ENCODE measurements at places on chromosomes 4 and X. TPM values are rescaled to one million over a fixed set of nuclear protein-coding genes. Genes with fewer than 3 reads are reported as not detected.

DNA sequence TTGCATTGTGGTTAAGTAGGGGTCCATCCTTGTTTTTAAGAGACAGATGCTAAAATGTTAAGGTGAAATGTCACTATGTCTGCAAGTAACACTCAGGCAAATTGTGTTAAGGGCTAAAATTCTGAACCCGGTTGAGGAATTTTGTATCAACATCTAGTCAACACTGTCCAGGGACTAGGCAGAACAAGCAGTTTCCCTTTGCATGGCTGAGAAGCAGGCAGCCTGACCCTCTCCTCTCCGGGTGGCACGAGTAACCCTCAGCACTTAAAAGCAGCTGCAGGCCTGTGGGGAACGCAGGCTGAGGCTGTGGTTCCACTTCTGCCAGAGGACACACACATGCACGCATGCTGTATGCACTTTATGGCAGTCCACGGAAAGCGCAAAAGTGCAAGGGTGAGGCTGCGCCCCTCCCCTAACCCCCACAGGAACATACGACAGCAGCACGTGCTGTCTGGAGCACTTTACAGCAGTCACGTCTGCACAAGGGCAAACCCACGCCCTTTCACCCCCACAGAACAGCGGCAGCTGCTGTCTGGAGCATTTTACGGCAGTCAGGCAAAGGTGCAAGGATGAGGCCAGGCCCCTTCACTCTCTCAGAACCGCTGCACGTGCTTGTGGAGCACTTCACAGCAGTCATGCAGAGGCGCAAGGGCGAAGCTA, 619 bp upstream of the MPC1L start:
- no peak for DNase-seq

GRCh38 chr4:1004557-1005485, 6.6 kb upstream of the FGFRL1 start:
- DNase-seq, result no peak

DNA sequence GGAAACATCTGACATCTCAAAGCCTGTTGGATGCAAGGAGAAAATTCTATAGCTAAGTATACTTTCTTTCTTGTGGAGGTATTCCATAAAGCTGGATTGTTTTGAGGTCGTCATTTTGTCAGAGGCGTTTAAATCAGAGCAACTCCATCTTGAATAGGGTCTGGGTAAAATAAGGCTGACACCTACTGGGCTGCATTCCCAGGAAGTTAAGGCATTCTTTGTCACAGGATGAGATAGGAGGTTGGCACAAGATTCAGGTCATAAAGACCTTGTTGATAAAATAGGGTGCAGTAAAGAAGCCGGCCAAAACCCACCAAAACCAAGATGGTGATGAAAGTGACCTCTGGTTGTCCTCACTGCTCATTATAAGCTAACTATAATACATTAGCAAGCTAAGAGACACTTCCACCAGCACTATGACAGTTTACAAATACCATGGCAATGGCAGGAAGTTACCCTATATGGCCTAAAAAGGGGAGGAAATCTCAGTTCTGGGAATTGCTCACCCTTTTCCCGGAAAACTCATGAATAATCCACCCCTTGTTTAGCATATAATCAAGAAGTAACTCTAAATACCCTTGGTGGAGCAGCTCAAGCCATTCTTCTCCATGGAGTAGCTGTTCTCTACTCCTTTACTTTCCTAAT, 11.9 kb downstream of the HSD17B13 start:
- no peak for DNase-seq

GRCh38 chr4:142683997-142684396, 162.1 kb downstream of the INPP4B start:
- DNase-seq, result no peak

The HGFAC gene
- 1.3 TPM for polyA plus RNA-seq

The ARHGAP36 gene
- polyA plus RNA-seq, result 0.13 TPM

DNA sequence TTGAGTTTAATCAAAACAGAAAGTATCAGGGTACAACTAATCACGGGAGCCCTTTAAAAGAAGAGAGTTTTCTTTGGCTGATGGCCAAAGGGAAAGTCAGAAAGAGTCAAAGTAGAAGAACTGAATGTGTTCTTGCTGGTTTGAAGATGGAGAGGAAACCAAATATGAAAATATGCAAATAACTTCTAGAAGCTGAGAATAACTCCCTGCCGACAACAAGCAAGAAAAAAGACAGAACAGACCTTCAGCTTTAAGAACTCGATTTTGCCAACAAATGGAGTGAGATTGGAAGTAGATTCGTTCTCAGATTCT, 903.8 kb downstream of the STIM2 start:
- no peak for DNase-seq

The ALB gene
- polyA plus RNA-seq, result 2.2 TPM

The PDGFRA gene
- 170 TPM for polyA plus RNA-seq

The TLL1 gene
- polyA plus RNA-seq, result 2.1 TPM

- DNase-seq, result no peak
Measured at GRCh38 chr4:2963966-2964471, 648 bp downstream of the GRK4 start.

DNA sequence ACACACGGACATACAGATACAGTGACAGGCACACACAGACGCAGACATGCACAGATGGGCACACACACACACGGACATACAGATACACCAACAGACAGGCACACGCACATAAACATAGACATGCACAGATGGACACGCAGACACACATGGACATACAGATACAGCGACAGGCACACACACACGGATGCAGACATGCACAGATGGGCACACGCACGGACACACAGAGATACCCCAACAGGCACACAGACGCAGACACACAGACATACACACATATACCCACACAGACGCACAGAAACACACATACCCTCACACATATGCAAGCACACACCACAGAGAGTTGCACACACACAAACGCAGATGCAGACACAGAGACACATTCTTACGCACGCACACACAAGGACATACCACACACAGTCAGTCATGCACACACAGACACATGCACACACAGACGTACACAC, 24.4 kb upstream of the SLC25A6 start:
- no peak for DNase-seq

DNA sequence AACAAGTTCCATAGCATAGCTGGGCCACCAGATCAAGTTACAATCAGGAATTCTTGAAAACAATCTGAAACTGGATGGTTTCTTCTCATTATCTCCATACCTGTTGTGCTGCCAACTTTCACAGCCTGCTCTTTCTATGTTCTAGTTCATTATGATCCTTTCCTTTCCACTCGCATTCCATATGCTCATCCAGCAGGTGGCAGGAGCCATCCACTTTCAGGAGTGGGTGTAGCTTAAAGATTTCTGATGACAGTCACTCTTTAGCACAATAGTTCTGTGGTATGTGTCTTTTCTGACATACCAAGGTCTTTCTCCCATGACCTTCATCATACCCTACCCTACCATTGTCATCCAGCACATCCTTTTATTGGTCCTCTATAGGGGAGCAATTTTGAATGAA, 46.4 kb downstream of the PAGE2 start:
- no peak for DNase-seq

The PDLIM3 gene
- polyA plus RNA-seq, result 3.6 TPM

The SERTM2 gene
- polyA plus RNA-seq, result not detected

GRCh38 chr4:73230865-73231517, 27.6 kb downstream of the ANKRD17 start:
- DNase-seq, result no peak

- DNase-seq, result no peak
Measured at GRCh38 chr4:30811296-30811695, 91.1 kb downstream of the PCDH7 start.

DNA sequence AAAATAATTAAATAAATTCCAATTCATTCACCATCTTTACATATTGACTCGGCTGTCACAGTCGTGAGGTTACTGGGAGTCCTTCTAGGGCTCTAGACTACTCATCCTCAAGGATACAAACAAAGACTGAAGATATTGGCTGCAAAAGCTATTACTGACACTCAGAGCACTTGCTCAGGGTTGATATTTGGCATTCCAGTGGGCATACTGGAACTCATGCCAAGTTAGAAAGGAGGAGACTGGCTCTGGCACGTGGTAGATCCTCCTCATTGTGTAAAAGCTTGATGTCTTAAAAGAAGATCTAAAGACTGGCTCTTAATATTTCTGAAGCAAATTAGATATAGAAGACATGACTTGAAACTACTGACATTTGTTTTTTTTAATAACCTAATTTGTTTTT, 172.7 kb downstream of the GPM6A start:
- no peak for DNase-seq

GRCh38 chrX:48514126-48514806, 5.5 kb downstream of the PORCN start:
- no peak for DNase-seq

The MSANTD1 gene
- polyA plus RNA-seq, result 0.35 TPM

GRCh38 chrX:129632443-129632842, 22.3 kb downstream of the APLN start:
- DNase-seq, result no peak

GRCh38 chrX:30241724-30242415, at the start of gene MAGEB4:
Gene MAGEB4 (plus strand): TSS chrX:30242000. CDS start chrX:30242136, 136 bp downstream.
- DNase-seq, result no peak

GRCh38 chr4:185278716-185279115, 69.3 kb downstream of the SNX25 start:
- DNase-seq, result no peak

DNA sequence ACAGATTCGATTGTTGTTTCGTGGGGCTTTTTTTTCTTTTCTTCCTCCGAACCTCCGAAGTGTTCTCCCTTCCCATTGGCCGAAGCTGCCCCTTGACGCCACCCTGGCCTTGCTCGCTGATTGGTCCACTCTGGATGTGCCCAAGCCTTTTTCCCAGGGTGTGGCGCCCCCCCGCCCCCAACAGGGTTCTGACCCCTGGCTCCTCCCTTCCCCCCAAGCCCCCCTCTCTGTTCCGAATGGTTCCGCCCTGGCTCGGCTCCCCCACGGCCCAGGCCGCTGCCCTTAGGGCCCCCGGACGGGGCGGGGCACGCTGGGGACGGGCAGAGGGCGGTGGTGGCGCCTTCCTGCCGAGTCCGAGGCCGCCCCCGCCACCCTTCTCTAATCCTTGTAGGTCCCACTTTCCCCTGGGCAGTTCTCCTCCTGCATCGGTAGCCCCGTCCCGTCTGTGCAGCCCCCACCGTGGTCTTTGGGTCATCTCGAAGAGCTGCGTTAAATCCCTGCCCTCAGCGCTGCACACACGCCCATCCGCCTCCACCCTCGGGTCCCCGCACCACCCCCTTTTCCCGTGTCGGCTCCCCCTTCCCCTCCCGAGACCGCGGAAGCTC, 25.5 kb downstream of the UTP14A start:
- peak; percentile 65 for DNase-seq

Measured in right renal cortex interstitium (tissue), 3 donors.